SJSA1 (cell line): ENCODE measurements at places on chromosomes 6 and 20. TPM values are rescaled to one million over a fixed set of nuclear protein-coding genes. Genes with fewer than 3 reads are reported as not detected.

The OPRM1 gene
- total RNA-seq = not detected in 2 replicates

- H3K27me3 ChIP-seq = no peaks in the 10 kb centered on the region; the same call in 1 of the 2 replicates
- DNase-seq = peak; percentile 92
- H3K27ac ChIP-seq = peak overlapping the region; percentile 97
- H3K4me3 ChIP-seq = peak overlapping the region; percentile 61
- H3K36me3 ChIP-seq = no peaks in the 10 kb centered on the region
Measured at GRCh38 chr6:156686995-156687788, 90.0 kb upstream of the ARID1B start.

The COX4I2 gene
- not detected in 2 replicates for total RNA-seq

DNA sequence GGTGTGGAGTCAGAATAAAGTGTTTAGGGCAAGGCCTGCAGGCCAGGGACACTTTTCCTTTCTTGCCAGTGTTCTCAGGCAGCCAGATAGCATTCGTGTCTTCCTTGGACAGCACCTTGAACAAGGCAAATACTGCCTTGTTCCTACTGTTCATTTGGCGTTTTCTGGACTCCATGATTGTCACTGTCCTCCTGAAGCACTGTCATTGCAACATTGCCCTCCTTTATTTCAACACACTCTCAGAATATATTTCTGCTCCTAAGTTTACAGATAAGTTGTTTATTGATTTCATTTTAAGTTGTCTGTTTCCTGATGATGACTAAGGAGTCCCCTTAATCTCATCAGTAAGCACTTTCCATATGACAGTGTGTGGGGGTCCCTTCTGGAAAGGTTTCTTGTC, 15.1 kb upstream of the DEF6 start:
- H3K4me1 ChIP-seq = no peaks in the 10 kb centered on the region
- H3K27ac ChIP-seq = no peak overlapping the region
- H3K27me3 ChIP-seq = no peaks in the 10 kb centered on the region
- no peak overlapping the region for H3K4me3 ChIP-seq

DNA sequence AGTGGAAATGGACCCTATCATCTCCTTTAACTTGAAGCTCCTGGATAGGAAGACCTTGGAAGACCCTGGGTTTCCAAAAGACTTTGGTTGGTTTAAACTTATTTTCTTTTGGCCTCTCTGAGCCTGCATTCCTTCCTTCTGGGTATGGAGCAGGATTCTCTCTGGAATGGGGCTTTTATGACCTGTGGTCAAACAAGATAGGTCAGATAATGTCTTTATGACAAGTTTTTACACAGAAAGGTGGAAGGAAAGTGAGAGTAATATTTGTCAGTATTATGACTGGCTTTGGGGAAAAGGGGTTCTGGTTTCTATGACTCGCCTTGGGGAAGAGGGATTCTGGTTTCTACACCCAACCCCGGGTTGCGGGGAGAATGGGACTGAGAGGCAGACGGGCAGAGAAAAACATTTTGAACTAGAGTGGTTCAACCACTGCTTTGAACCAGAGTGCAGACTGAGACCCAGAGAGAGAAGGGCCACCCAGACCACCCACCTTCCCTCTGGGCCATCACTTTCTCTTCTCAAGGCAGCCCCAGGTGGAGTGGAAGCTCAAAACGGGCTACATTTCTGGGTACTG, 37.6 kb upstream of the KCNK5 start:
- H3K4me3 ChIP-seq = no peak overlapping the region
- no peaks in the 10 kb centered on the region; the same call in 1 of the 2 replicates for H3K27me3 ChIP-seq
- DNase-seq = no peak

DNA sequence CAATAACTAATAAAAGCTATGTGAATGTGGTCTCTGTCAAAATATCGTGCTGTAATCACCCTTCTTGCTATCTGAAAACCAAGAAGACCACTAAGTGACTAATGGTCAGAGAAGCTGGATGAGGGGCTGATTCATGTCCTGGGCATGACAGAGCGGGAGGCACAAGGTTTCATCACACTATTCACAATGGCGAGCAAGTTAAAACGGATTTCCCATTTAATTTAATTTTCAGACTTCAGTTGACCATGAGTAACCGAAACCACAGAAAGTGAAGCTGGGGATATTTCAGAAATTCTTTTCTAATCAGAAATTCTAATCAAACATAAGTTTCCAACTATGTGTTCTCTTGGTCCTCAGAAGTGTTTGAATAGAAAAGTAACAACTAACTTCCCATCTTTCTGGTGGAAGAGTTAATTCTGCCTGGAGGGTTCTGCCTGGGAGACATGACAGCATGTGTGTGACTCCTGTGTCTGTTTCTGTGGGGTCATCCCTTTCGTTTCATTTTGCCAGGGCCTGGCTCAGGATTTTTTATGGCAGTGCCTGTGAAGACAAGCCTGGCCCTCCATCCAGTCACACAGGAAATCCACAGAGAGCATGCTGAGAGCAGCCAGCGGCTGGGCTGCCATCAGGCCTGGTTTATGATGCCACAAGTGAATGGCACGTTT, 98.9 kb downstream of the FAM120B start:
- peaks cover 51% of the 10 kb centered on the region for H3K36me3 ChIP-seq
- H3K4me1 ChIP-seq = peaks cover 49% of the 10 kb centered on the region
- no peak overlapping the region for H3K4me3 ChIP-seq
- H3K27ac ChIP-seq = peak overlapping the region; percentile 94

The ZSCAN23 gene
- total RNA-seq = 0.28 and 2.6 TPM in 2 replicates

DNA sequence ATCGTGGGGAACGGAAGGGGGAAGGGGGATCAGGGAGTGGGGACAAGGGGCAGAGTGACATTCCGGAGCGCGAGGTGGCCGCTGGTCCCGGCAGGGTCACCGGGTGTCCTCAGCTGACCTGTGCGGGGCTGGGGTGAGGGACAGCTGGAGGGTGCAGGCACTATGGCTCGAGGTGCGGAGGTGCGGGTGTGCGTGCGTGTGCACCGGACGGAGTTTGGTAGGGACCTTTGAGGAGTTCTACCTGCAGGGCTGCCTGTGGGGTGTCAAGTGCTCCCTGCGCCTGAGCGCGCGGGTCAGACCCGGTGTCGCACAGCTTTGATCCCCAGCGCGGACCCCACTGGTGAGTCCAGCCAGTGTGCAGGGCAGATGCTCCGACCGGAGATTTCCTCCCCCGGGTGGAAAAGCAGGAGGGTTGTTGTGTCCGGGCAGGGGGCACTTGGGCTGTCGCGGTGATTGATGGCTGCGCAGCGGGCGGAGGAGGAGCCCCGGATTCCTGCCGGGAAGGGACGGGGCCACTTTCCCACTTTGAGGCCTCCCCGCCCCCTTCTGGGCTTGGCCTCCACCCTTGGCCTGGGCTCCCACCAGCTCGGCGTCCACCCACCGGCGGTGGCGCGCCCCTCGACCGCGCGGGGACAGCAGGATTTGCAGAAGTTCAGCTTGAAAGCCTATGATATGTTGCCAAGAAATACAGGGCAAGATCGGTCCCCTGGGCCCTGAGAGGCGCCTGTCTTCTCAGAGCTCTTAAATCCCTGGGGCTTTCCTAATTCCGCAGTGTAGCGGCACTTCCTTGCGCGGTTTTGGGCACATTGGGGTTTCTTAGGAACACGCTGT, 658 bp downstream of the RIN2 start:
- H3K27me3 ChIP-seq = no peaks in the 10 kb centered on the region
- H3K4me1 ChIP-seq = peaks cover 27% of the 10 kb centered on the region
- H3K36me3 ChIP-seq = no peaks in the 10 kb centered on the region

DNA sequence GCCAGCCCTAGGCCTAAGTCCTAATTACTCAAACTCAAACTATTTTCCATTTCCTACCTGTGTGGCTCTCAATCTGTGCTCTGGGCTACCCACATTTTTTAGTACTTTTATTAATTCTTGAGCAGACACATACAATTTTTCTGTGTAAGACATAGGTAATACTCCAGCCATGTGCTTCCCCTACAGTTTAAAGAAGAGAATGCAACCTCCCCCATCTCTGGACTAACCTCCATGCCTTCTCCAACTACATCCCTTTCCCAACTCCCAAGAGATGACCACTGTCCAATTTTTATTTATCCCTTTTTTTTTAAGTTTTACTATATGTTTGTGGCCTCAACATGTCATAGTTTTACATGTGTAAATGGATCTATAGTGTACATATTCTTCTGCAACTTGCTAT, 5.8 kb downstream of the HMGN4 start:
- DNase-seq = no peak
- no peaks in the 10 kb centered on the region for H3K4me1 ChIP-seq
- H3K27me3 ChIP-seq = no peaks in the 10 kb centered on the region
- no peak overlapping the region for H3K27ac ChIP-seq
- peaks cover 52% of the 10 kb centered on the region for H3K36me3 ChIP-seq

DNA sequence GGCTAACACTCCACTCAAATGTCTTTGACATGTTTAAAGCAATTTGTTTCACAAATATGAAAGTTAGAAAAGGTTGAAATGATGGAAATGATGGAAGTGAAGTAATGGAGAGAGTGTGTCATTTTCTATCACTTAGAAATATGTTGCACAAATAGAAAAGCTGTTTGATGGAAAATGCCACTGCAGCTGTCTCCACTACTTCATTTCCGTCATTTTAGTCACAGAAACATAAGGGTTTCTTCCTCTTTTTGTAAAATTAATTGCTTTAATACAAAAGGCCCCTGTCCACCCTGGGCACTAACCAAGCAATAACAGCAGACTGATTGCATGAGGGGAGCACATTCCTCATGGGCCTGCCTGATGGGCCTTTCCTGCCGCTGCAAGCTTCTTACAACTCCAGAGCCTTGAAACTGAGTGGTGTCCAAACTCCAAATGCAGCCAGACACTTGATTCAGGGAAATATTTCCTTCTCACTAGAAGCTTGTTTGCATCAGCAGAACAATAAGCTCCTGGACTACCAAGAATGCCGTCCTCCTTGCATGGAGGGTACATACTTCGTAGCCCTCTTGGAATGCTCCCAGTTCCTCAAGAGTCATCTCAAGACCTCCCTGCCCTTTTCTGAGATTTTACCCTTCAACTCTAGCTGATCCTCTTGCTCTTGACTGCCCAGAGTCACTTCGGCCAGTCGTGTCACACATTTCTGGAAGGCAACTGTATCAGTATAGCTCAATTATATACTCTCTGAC, 36.1 kb downstream of the F13A1 start:
- no peak overlapping the region for H3K4me3 ChIP-seq
- no peaks in the 10 kb centered on the region for H3K27me3 ChIP-seq
- H3K36me3 ChIP-seq = no peaks in the 10 kb centered on the region
- no peak overlapping the region for H3K27ac ChIP-seq

- peaks cover 23% of the 10 kb centered on the region for H3K36me3 ChIP-seq
- H3K4me3 ChIP-seq = peak overlapping the region; percentile 76
- no peaks in the 10 kb centered on the region for H3K27me3 ChIP-seq
Measured at GRCh38 chr20:3158968-3159431, 665 bp downstream of the FASTKD5 start.

DNA sequence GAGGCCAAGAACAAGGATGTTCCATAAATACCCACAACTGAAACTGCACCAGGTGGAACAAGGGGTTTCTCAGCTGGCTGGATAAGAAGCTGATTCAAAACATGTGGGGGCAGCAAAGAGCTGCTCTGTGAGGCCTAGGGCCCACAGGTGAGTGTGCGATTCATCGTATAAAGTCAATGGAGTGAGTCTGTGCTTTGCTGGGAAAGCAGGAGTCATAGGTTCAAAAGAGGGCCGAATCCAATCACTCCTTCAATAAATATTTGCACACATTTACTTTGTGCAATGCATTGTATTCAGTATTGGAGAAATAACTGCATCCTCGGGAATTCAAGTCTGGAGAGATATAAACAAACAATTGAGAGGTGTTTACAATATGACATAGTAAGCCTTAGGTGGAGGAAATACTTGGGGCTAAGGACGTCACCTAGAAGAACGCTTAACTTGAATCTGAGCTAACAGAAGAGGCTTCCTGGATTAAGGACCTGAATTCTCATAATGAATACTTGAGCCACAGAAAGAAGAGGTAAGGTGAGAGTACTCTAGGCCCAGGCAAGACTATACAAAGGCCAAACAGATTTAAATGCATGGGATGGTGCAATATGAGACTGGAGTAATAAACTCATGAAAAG, 83.7 kb upstream of the TMEM30A start:
- no peak overlapping the region for H3K27ac ChIP-seq
- H3K4me1 ChIP-seq = peaks cover 13% of the 10 kb centered on the region
- H3K27me3 ChIP-seq = no peaks in the 10 kb centered on the region
- no peak overlapping the region for H3K4me3 ChIP-seq

- H3K4me1 ChIP-seq = no peaks in the 10 kb centered on the region
- no peak for DNase-seq
- H3K27me3 ChIP-seq = 0 out of 2 replicates have a peak, but pooled peaks cover 3% of the 10 kb centered on the region
- no peak overlapping the region for H3K27ac ChIP-seq
- H3K36me3 ChIP-seq = no peaks in the 10 kb centered on the region
Measured at GRCh38 chr20:23868321-23868720, 11.2 kb downstream of the CST5 start.

DNA sequence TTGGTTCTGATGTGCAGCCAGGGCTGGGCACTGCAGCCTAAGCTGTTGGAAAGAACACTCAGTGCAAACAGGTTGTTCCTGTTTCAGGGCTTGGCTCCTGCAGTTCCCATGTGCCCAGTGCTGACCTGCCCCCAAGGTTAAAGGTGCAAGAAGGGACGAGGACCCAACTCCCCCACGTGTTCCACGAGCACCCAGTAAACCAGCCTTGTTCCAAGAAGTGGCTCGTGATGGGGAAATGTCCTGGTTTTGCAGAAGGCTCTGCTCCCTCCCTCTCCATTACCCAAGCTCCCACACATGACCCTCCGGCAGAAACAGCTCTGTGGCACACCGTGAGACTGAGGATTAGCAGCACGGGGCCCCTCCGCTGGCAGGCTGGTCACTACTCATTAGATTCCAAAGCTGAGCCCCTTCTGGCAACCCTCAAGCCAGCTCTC, 9.4 kb downstream of the ACSS1 start:
- H3K4me1 ChIP-seq = no peaks in the 10 kb centered on the region
- DNase-seq = no peak
- no peak overlapping the region for H3K27ac ChIP-seq
- no peaks in the 10 kb centered on the region for H3K36me3 ChIP-seq
- H3K4me3 ChIP-seq = no peak overlapping the region

- H3K36me3 ChIP-seq = no peaks in the 10 kb centered on the region
- DNase-seq = no peak
- no peaks in the 10 kb centered on the region for H3K27me3 ChIP-seq
- H3K4me3 ChIP-seq = no peak overlapping the region
- peaks cover 2% of the 10 kb centered on the region; the same call in 1 of the 2 replicates for H3K4me1 ChIP-seq
Measured at GRCh38 chr6:41439524-41440418, 104.4 kb downstream of the NCR2 start.

The PRKN gene
- not detected in 2 replicates for total RNA-seq

The MMP24 gene
- 0.50 and 0.71 TPM in 2 replicates for total RNA-seq

The BHLHE23 gene
- total RNA-seq = not detected in 2 replicates

The ARMH2 gene
- not detected in 2 replicates for total RNA-seq

The CBFA2T2 gene
- 6.1 and 8.7 TPM in 2 replicates for total RNA-seq

- no peak overlapping the region for H3K27ac ChIP-seq
- no peaks in the 10 kb centered on the region for H3K36me3 ChIP-seq
- H3K4me1 ChIP-seq = no peaks in the 10 kb centered on the region
- H3K27me3 ChIP-seq = no peaks in the 10 kb centered on the region
- DNase-seq = no peak
- H3K4me3 ChIP-seq = no peak overlapping the region
Measured at GRCh38 chr6:27619436-27619835, 146.5 kb upstream of the ZNF184 start.

The RFX6 gene
- not detected in 2 replicates for total RNA-seq

The SCGN gene
- not detected in 2 replicates for total RNA-seq

The MUC22 gene
- not detected in 2 replicates for total RNA-seq
